ENCODE measurements at places on chromosomes 6 and 20.

GRCh38 chr20:57288651-57289277 is 22.3 kb upstream of the BMP7 start:
- DNase-seq: no peak

DNA sequence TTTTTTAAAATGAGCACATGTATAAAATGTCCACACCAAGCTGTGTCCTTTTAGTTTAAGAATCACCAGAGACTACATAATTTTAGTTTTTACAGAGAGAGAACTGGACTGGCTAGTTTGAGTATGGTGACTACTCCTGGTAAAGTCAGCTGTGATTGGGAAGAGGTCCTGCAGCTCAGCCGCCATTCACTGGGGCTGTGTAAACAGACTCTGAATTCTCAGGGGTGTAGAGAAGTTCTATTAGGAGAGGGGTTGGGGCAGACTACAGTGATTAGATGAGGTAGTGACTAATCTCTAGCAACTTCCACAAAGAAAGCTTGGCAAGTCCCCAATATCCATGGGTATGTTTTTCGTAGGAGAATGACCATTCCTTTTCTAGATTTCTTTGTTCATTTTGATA is 341.2 kb upstream of the MAP3K7 start:
- no peak for DNase-seq

GRCh38 chr20:45894797-45895196 is 3.7 kb downstream of the CTSA start:
- DNase-seq: no peak

- DNase-seq: no peak
Measured at GRCh38 chr20:634148-634925, 18.7 kb downstream of the SRXN1 start.

- DNase-seq: no peak
Measured at GRCh38 chr6:39834278-39834677, 42.1 kb downstream of the DAAM2 start.

DNA sequence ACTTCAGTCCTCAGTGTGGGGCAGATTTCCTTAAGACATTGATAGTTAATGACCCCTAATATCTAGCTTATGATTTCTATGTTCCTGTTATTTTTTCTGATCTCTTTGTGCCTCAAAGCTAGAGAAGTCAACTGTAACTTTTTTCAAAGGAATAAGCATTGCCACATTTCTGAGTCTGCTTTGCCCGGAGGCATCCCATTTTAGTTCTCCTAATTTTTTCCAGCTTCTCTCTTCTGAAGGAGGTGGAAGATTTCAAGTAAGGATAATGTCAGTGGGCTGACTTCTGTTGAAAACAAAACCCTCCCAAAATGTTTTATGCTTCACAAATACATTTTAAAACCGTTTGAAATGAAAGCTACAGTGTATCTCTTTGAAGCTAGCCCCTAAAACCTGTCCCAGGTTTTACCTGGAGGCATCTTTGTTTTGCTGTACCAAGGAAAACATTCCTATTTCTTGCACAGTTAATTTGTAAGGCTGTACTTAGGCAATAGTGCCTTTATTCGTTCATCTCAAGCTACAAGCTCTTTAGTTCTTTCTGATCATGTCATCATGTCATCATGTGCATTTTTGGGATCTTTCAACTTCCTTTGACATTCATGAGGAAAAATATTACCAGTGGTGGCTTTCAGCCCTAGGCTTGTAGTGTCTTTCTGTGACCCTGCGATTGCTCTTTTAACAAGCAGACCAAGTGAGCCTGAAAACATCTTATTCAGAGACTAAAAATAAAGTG is 45.7 kb downstream of the TSPYL4 start:
- no peak for DNase-seq

GRCh38 chr6:107815846-107816245 is 8.3 kb downstream of the SCML4 start:
- no peak for DNase-seq

GRCh38 chr6:23690453-23691049 is 435.5 kb upstream of the NRSN1 start:
- DNase-seq: peak; percentile 64

DNA sequence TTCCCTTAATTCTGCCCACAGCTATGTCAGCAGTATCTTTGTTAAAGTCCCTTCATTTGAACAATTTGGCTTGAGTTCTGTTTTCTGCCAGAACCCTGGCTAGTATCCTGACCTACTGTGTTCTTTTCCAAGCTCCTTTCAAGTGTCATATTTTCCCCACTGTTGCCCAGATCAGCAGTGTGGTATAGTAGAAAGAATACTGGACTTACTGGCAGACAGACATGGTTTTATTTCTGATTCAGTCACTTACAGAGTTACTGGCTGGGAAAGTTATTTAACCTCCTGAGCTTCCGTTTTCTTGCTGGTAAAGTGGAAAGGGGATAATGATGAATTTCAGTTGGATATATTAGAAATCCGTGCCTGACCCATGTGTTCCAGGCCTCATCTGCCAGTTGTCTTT is 39.8 kb upstream of the RAB23 start:
- DNase-seq: no peak

All from NCI-H1417 treated with DMSO at 0.1 percent for 48 hours (cell line).